ENCODE measurements at places on chromosomes 13 and 19.

- peak; percentile 45 for DNase-seq
Measured at GRCh38 chr13:99433543-99434075, 67.7 kb upstream of the TM9SF2 start.

DNA sequence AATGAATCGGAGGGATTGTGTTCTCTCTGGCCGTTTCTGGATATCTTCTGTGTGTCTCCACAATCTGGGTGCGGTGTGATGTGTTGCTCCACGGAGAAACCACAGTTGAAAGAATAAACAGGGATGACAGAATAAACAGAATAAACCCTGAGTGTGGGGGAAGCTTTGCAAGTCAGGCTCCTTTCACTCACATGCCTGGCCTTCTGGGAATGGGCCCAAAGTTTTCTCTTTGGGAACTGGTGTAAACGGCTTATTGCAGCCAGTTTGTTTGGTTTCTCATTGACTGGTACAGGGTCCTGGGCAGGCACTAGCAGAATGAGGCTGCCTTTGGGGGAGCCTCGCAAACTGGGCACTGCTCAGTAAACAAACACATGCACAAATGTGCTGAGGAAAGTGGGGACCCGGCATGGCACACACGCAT, 324.7 kb downstream of the DLEU7 start:
- no peak for DNase-seq

- no peak for DNase-seq
Measured at GRCh38 chr19:6718111-6718740, 2.2 kb downstream of the C3 start.

DNA sequence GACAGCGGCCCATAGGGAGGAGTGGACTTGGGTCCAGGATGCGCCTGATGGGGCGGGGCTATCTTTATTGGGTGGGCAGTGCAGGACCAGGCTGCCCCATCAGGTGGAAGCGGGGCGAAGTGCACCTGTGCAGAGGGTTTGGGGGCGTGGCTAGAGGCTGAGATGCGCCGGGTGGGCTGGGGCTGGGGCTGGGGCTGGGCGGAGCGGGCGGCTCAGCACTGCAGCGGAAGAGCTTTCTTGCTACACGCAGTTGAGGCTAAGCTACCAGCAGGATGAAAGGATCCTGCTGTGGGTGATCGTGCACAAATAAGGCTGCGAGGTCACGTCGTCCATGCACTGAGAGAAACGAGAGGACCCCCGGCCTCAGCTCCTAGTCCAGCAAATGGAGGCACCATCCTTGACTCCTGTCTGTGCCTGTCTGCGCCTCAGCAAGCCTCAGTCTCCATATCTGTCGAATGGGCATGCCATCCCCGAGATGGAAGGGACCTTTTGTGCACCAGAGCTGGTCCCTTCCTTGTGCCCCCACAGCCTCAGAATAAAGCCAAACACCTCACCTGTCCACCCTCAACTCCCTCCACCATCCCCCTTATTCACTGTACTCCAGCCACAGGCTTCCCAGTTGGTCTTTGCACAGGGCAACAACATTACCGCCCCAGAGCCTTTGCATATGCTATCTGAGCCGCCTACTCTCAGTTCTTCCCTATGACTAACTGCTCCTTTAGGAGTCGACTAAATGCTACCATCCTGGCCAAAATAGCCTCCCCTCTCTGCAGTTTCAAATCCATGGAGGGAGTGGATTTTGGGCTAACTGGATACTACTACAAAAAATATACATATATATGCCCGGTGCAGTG, 21.0 kb upstream of the HOMER3 start:
- no peak for DNase-seq

GRCh38 chr19:31337008-31337914, 12.0 kb downstream of the TSHZ3 start:
- DNase-seq, result no peak

DNA sequence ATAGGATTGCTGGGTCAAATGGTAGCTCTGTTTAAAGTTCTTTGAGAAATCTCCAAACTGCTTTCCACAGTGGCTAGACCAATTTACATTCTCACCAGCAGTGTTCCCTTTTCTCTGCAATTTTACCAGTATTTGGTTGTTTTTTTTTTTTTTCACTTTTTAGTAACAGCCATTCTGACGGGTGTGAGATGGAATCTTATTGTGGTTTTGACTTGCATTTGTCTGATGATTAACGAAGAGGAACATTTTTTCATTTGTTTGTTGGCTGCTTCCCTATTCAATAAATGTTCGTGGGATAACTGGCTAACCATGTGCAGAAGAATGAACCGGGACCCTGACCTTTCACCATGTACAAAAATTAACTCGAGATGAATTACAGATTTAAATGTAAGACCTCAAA, 31.2 kb downstream of the CYP4F2 start:
- DNase-seq, result no peak

Measured in NK-92 treated with Interleukin-12 subunit alpha and Interleukin-12 subunit beta, amount 100 ng/mL, for 24 hours (cell line).